GM12864 (cell line): ENCODE measurements at places on chromosomes 5 and 9.

DNA sequence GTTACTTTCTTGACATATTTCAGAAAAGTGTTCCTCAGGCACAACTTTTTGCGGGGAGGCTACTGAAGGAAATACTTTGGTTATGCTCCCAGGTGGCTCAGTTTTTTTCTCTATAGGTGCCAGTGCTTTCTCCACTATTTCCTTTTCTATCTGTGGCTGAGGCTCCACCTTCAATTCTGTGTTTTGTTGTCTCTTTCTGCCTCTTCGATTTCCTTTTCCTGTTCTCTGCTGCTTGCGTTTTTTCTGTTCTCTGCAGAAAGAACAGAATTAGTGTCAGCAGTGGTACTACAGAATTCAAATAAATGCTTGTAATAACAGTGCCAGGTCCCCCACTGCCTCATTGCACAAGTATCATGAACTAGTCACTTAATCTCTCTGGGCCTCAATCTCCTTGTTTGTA lies 7.0 kb downstream of the HEMGN start:
- DNase-seq = no peak

DNA sequence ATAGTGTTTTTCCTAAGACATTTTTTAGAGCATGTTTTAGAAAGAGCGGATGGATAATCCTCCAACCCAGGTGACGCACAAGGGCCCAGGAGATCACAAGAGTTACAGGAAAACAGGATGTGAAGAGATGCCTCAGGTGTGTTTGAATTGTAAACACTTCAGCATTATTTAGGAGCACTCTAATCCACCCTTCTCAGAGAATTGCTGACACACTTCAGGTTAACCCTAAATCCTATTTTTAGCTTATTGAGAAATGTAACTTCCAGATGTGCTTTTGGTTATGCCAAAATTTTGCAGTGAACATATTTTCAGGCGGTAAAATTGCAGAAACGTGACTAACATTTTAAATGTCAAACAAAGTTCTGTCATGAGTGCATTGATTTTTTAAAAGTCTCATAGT lies 755.4 kb upstream of the CTNND2 start:
- no peak for DNase-seq

DNA sequence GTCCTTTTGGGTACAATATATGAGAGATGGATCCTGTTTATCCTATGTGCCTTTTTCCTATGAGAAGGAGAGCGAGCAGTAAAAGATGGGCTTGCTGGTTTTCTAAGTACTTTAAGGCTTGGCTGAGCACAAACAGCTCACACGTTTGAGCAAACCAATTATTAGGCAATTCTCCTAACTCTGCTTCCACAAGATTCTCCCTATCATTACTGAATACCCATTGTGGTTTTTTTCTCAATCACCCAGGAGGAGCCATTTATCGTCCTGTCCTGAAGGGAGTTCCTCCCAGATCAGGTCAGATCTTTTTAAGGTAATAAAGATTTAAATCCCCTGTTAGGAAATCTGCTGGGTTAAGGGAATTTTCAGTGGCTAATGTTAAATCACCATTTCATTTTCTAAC lies 19.4 kb upstream of the C1QTNF3 start:
- no peak for DNase-seq

DNA sequence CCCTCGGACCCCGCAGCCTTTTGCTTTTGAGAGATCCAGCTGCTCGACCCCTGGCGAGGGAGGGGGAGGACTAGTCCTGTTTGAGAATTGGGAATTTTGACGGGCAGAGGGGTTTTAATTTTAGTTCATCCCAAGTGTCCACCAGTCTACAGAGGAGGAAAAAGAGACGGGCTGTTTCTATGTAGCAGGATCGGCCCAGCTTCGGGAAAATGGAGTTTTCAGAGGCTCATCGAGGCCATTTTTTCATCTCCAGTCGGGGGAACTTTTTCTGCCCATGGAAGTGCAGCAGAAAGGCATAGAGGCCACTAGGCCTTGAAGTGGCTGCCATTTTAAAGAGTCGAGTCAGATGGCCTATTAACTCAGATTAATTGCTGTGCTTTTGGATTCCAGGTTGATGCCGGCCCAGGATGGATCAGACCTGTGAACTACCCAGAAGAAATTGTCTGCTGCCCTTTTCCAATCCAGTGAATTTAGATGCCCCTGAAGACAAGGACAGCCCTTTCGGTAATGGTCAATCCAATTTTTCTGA lies 1.2 kb downstream of the NSD1 start:
- no peak for DNase-seq

GRCh38 chr5:157463621-157464518 lies 3.9 kb downstream of the NIPAL4 start:
- DNase-seq = no peak

- DNase-seq = no peak
Observed at GRCh38 chr5:60809891-60810425, 34.1 kb downstream of the ELOVL7 start.

DNA sequence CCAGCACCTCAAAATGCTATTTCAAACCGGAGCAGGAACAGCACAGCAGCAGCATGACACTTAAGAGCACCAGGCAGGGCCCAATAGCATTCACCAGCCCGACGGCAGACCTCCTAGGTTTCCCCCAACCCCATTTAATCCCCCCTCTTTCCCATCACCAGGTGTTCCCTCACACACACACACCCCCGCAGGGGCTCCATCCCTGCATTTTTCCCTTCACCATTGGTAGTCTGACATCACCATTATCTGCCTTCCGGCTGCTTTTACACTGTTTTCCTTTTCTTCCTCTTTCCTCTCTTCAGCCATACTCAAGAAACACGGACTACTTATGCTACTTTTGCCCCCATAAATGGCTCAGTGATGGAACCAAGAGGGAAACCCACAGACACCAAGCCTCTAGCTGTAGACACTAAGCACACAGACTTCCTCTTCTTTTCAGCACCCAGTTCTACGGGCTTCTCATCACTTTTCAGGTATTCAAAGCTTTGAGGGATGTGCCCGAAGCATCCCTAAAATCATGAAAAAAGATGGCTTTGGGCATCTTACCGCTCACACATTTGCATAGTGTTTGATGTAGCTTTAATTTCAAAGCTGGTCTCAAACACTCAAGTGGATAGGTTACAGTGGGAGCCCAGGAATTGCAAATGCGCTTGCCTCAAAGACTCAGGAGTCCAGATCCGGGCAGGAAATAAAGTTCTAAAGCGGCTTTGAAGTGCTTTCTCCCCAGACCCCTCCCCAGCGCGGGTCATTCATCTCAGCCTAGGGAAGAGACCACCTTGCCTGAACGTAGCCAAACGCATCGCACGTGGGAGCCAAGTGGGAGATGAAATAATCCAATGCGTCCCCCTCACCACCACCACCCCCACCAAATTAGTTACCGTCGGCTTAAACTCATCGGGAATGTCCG lies 141.5 kb downstream of the TSSK1B start:
- no peak for DNase-seq
